ENCODE measurements at places on chromosomes 13 and 19. TPM values are rescaled to one million over a fixed set of nuclear protein-coding genes. Genes with fewer than 3 reads are reported as not detected.

Gene DENND1C
- 0.63 TPM for total RNA-seq

- no peak for DNase-seq
Measured at GRCh38 chr13:44388427-44389059, 14.9 kb downstream of the SERP2 start.

DNA sequence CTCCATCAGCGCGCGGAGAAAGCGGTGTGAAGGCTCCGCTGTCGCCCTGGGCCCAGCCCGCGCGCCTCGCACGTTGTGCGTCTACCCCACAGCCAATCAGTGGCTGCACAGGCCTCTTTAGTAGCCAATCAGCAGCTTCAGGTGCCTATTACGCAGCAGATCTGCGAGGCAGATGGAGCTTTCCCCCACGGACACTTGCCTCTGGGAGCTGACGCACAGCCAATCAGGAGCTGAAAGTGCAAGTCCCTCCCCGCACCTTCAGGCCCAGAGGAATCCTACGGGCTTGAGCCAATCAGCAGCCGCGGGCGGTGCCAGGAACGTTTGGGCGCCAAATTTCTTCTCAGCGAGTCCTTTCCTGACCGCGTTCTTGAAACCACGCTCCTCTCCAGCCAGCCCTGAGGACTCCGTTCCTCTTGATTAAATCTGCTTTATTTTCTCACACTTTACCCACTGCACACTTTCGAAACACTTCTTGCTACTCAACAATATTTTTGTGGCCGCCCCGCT, 39.9 kb downstream of the SIGLEC7 start:
- no peak for DNase-seq

DNA sequence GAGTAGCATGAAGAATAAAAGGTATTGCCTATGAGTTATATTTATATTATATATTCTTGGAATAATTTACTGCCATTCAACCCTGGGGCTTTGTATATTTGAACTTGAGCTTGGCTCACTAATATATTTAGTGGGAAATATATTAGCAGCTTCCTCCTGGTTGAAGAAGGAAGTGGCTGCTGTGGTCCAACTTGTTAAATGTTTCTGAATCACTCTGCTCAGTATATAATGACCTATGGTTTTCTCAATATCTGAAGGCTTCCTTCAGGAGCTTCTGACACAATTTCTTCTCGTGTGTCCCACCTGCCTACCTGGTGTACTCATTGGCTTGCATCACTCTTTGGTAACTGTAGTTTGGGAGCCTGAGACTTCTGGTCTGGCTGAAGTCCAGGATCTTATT, 646.4 kb downstream of the TBC1D4 start:
- no peak for DNase-seq

DNA sequence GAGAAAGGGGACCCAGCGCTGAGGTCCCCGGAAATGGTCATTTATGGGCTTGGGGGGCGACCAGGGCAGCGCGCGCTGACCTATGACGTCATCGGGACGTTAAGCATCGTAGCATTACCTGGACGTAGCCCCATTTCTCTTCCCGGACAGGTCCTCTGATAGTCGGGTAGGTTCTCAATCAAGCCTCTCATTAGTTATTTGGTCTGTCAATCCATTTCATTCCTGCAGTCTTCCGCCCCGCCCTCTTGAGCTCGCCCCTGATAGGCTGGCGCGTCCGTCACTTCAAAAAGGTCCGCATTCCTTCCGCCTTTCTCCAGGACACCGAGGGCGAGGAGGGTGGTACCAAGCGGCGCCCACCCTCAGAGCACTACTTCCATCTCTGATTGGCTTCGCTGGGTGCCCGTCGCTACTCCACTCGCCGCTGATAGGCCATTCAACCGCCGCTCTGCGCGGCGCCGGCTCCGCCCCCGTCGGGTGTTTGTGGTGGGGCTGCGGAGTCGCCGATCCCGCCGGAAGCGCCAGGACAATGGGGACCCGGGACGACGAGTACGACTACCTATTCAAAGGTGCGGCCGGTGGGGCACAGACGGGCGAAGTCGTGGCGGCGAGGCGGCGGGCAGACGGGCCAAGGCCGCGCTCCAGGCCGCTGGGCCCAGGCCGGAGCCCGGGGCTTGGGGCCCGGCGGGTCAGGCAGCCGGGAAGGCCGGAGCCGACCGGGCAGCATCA, at the start of gene RAB11B:
RAB11B (plus strand) TSS at position 470 of the 726 bp plus-strand sequence; CDS start at position 527, 57 bp downstream.
- peak; percentile 99 for DNase-seq

DNA sequence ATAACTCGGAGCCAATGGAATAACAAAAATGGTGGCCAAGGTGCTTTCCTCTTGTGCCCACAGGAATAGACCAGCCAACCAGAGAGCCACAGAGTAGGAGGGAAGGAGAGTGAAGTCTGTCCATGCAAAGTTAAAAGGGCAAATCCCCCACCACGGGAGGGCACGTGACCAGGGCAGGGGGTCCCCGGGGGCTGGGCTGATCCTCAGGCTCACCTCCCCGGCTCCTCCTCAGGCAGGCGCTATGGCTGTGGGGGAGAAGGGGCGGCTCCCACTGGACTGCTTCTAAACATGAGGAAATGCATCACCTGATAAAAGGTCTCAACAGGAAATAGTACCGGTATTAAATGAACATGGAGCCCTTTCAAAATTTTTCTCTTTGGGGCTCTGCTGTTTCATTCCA, 73.2 kb upstream of the SLC15A1 start:
- DNase-seq = no peak

GRCh38 chr19:50309396-50310125, 19.6 kb downstream of the KCNC3 start:
- DNase-seq = no peak

DNA sequence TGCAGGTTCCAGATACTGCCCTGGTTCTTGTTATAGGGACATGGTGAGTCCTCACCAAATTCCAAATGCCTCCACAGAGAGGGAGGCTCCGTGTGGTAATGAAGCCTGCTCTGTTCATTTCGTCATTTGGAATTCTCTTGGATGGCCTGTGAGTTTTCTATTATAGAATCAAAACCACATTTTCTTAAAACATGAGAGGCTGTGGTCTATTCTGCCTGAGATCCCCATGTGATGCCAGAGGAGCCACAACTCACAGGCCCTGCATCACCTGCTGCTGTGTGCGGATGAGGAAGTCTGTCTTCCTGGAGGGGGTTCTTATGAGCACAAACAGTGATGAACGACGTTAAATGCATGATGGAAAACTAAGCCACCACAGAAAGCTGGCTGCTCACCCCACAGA, 264.4 kb downstream of the UQCRFS1 start:
- no peak for DNase-seq

Gene DMKN
- total RNA-seq = 10.7 TPM

GRCh38 chr13:52156724-52157261, 2.6 kb downstream of the NEK3 start:
- no peak for DNase-seq

- DNase-seq = no peak
Measured at GRCh38 chr19:32711747-32712146, 7.8 kb upstream of the TDRD12 start.

- no peak for DNase-seq
Measured at GRCh38 chr19:55206664-55207500, 2.4 kb downstream of the PTPRH start.

- no peak for DNase-seq
Measured at GRCh38 chr13:54301085-54301484, 1272.5 kb downstream of the OLFM4 start.

GRCh38 chr13:29384466-29384865, 211.0 kb downstream of the SLC7A1 start:
- no peak for DNase-seq

GRCh38 chr13:25420161-25420560, 48.4 kb downstream of the ATP8A2 start:
- DNase-seq = no peak

Gene CEACAM1
- total RNA-seq = 6.2 TPM

DNA sequence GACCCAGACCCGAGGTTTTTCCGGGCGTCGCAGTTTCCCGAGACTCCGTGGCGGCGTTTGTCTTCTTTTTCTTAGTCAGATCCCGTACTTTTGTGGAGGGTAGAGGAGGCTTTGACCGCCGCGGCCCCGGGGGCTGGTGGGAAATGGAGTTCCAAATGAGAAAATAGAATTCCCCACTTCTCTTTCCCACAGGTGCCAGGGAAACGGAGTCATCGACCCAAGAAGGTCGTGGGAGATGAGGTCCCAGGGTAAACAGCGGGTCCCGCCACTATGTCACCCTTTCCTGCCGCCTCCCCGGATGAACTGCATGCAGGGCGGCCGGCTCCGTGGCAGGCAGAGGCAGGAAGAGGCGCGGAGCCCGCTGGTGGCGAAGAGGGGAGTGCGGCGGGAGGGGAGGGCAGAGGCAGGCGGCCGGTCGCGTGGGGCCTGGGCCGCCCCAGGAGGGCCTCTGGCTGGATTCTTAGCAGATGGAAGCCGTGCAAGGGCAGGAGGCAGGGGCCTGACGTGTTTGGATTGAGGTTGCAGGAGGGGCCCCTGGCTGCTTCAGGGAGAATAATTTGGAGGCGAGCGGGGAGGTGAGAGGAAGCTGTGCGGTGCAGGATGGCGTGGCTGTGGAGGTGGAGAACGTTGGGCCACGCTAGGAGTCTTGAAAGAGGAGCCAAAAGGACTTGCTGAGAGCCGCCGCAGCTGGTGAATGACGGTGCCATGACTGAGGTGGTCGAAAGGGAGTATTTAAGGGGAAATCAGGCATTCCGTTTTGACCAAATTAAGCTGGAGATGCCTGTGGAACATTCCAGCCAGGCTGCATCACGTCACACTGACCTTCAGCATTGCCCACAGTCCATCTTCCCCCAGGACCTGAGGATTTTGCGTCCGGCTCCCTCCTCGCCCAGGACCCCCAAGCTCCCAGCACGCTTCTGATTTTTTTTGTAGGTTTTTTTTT, 11.7 kb downstream of the CYTH2 start:
- no peak for DNase-seq

DNA sequence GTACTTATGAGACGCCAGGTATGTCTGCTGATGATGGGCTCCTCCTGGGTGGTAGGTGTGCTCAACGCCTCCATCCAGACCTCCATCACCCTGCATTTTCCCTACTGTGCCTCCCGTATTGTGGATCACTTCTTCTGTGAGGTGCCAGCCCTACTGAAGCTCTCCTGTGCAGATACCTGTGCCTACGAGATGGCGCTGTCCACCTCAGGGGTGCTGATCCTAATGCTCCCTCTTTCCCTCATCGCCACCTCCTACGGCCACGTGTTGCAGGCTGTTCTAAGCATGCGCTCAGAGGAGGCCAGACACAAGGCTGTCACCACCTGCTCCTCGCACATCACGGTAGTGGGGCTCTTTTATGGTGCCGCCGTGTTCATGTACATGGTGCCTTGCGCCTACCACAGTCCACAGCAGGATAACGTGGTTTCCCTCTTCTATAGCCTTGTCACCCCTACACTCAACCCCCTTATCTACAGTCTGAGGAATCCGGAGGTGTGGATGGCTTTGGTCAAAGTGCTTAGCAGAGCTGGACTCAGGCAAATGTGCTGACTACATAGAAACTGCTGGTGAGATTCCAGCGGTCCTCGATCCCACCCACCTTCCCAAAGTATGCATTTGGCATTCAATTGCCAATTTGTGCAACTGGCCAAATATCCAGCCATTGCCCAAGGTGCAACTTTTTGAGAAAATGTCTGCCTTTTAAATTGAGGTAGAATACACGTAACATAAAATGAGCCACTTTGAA, 10.2 kb downstream of the OR2Z1 start:
- DNase-seq = no peak

DNA sequence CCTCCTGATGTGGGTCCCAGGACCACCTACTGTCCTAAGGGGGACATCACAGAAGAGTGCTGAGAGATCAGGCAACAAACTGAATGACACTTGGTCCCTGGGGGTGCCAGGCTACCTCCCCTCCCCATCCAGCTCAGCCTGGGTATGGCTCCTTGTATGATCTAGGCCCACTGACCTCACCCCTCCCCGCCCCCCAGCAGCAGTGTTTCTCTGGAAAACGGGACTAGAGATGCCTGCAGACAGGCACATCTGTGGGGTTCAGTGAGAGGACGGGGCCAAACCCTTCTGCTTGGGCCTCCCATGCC, 9.3 kb downstream of the ACP4 start:
- DNase-seq = no peak

Gene IL11
- total RNA-seq = 0.42 TPM

DNA sequence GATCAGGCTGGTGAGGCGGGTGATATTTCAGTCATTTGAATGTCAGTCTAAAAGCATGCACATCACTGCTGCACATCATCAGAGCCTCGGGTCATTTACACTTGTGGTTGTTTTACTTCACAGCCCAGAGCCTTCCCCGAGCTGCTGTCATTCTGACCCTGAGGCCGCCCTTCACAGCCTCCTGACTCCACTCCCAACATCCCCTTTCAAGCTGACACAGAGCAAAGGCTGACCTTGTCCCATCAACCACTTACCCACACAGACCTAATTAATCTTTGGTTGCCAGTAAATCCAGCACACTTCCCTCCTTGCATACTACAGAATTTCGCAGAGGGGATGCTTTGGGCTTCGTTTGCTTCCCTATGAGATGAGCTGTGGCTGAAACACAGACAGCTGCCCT, 528.1 kb downstream of the DIAPH3 start:
- no peak for DNase-seq

Gene RNF17
- total RNA-seq = not detected

GRCh38 chr19:16368385-16369305, 44.0 kb downstream of the KLF2 start:
- no peak for DNase-seq

DNA sequence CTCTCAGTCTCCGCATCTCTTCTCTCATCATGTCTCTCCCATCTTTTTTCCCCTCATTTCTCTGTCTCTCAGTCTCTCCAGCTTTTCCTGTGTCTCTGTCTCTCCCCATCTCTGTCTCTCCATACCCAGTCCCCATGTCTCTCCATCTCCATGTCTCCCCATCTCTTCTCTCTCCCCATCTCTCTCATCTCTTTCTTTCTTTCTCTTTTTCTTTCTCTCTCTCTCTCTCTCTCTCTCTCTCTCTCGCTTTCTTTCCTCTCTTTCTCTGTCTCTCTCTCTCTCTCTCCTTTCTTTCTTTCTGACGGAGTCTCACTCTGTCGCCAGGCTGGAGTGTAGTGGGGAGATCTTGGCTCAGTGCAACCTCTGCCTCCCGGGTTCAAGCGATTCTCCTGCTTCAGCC, 12.6 kb upstream of the NFIX start:
- DNase-seq = no peak

GRCh38 chr13:76663592-76664335, 222.4 kb downstream of the KCTD12 start:
- no peak for DNase-seq

Gene CCDC106
- total RNA-seq = 4.1 TPM

GRCh38 chr19:16587833-16588823, 15.9 kb upstream of the SLC35E1 start:
- no peak for DNase-seq

Gene PROZ
- total RNA-seq = not detected

GRCh38 chr13:41352935-41353840, 42.1 kb downstream of the NAA16 start:
- DNase-seq = peak; percentile 20

DNA sequence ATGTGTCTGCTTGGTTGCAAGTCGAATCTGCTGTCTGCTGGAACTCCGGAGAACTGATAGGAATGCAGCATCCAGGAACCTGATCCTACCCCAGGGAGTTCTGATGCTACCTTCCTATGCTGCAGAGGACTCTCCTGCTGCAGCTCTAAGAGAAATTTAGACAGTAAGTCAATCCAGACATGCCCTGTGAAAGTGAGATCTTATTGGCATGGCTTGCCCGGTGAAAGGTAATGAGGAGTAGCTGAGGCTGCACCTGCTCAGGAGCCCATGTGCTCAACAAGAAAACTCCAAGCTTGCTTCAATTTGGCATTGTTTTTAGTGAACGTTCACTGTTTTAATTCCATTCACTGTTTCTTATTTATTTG, 217.3 kb upstream of the SERP2 start:
- no peak for DNase-seq
